Cardiac muscle cell (in vitro differentiated cells and primary cell): ENCODE measurements at places on chromosomes 5 and 9.

DNA sequence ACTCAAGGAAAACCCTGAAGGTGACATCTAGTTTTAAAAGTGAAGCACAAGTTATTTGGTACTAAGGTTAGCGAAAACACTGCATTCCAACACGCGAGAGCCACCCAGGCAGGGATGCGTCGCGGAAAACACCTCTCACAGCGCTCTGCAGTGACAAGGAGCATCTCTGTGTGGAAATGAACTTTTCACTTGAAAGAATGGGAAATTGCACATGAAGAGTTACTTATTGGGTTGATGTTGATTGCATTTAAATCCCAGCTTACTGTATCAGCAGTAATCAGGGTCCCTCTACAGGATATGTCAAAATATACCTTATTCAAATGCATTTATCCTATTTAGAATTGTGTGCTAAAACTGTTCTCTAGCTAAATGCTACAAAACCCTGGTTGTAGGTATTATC is 144.4 kb downstream of the BNC2 start:
- peak; percentile 71 for DNase-seq

GRCh38 chr5:153744751-153745150 is 254.3 kb downstream of the GRIA1 start:
- no peak for DNase-seq

DNA sequence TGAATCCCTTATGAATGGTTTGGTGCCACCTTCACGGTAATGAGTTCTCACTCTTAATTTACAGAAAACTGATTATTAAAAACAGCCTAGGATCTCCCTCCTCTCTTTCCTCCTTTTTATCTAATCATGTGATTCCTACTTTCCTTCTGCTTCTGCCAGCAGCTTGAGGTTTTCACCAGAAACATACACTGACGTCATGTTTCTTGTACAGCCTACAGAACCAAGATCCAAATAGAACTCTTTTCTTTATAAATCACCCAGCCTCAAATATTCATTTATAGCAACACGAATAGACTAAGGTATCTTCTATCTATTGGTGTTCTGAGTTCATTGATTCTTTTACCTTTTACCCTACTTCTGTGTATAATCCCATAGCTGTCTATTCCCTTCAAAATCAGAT is 388.9 kb upstream of the CDH10 start:
- DNase-seq, result no peak

DNA sequence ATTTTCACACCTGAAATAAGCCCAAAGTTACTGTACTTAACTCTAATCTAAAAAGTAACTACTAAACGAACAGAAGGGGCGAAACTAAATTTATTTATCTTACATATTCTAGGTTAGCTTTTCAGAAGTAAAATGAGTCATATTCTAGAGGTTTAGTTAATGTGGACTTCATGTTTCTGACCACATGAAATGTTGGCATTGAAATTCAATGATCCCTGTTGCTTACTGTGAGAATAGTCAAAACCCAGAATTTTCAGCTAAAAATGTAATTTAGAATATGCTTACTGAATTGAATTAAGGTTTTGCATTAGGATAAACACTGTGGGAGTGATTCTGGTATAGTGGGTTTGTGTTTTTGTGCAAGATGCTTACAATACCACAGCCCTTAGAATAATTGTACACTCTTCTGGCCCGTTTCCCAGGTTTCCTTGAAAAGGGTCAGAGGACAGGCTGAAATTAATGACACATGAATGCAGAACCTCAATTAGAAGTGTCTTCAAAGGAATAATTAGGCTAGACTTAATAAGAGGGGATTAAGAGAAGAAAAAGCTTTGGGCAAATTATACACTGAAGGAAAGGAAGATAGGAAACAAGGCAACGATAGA is 1.4 kb upstream of the SNX18 start:
- no peak for DNase-seq

- DNase-seq, result no peak
These were observed 11.4 kb downstream of the ECSCR start for GRCh38 chr5:139451176-139451575.

- no peak for DNase-seq
These were observed 114.3 kb upstream of the DAP start for GRCh38 chr5:10875201-10875768.

- DNase-seq, result peak; percentile 82
These were observed 632 bp downstream of the UBAP1 start for GRCh38 chr9:34179213-34180136.

- DNase-seq, result no peak
These were observed 42.0 kb downstream of the TMEM174 start for GRCh38 chr5:73214996-73215395.

DNA sequence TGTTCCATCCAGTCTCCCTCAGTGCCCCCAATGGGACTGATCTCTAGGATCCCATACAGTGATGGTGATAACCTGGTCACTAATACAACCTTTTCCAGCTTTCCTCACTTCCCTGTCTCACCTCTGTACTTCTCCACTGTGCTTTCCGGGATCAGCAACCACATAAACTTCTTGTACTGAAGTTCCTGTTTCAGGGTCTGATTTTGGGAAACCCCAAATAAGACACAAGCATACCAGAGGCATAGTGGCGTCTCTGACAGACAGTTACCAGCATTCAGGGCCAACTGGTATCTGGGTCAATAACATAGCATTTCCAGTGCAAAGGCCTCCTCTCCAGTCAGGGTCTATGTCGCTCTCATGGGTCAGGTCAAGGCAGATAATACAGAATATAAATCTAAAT is 64.3 kb downstream of the GLDC start:
- DNase-seq, result no peak

- no peak for DNase-seq
These were observed 123.6 kb downstream of the SEMA6A start for GRCh38 chr5:116451066-116451465.

- DNase-seq, result peak; percentile 39
These were observed 794.4 kb upstream of the ACO1 start for GRCh38 chr9:31590091-31590490.

DNA sequence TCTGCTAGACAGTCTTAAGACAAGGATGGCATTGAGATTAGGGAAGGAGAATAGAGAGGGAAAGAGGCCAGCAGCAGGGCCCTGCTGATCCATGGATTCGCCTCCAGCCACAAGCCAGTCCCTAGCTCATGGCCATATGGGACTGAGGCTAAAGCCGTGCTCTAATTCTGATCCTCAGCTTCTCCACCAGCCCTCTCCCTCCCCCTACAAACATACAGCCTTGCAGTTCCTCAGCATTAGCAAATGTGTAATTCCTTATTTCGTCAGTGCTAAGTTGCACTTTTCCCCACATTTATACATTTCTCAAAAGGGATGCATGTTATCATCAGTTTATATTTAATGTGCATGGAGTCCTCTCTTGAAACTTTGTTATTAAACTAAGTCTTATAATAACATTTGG is 34.8 kb downstream of the ZNF462 start:
- DNase-seq, result no peak

- no peak for DNase-seq
These were observed 577.4 kb downstream of the ISL1 start for GRCh38 chr5:51960617-51961121.

DNA sequence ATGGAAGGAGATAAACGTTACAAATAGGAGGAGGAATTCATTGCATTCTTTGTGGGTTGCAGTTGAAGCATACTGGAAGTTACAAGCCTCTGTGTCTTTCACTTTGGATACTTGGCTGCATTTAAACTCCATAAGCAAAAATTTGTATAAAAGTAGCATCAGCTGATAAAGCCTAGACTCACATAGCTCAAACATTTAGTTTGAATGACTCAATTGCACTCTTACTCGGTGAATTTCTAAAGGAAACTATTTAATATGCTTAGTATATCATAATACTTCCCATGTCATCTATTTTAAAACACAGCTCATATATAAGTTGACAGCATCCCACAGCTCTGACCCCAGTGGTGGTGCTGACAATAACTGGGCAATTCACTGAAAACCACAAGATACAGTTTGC is 596.6 kb upstream of the ZNF608 start:
- DNase-seq, result peak; percentile 68

- no peak for DNase-seq
These were observed 140.9 kb downstream of the RPS23 start for GRCh38 chr5:82137205-82137604.

DNA sequence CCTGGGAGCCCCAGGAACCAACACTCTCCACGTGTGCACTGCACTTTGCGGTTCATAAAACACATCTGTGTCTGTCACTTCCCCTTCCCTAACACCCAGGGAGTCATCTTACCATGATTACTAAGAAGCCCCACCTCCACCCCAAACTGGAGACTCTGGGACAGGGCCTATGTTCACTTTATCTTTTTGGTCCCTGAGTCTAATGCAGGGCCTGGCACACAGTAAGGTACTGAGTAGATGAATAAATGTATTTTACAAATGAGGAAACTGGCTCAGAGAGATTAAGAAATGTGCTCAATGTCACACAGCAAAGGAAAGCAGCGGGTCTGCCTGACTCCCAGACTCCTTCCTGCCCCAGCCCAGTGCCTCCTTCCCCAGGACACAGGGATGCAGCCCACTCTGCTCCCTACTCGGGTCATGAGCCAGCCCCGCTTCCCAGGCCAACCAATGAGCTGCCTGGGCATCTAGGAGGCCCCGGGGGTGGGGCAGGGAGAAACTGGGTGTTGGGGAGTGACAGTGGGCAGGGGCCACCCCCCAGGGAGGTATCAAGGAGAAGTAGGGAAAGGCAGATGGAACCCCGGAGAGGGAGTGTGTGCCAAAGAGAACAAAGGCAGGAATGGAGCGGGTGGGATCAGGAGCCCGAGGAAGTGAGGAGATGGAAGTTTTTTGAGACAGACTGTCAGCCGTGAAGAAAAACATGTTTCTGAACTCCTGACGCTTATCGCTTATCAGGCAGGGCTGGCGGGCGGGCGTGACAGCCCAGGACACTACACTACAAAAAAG is 30.5 kb downstream of the SHB start:
- peak; percentile 54 for DNase-seq

- DNase-seq, result no peak
These were observed 6.1 kb downstream of the SAR1B start for GRCh38 chr5:134626369-134627014.

DNA sequence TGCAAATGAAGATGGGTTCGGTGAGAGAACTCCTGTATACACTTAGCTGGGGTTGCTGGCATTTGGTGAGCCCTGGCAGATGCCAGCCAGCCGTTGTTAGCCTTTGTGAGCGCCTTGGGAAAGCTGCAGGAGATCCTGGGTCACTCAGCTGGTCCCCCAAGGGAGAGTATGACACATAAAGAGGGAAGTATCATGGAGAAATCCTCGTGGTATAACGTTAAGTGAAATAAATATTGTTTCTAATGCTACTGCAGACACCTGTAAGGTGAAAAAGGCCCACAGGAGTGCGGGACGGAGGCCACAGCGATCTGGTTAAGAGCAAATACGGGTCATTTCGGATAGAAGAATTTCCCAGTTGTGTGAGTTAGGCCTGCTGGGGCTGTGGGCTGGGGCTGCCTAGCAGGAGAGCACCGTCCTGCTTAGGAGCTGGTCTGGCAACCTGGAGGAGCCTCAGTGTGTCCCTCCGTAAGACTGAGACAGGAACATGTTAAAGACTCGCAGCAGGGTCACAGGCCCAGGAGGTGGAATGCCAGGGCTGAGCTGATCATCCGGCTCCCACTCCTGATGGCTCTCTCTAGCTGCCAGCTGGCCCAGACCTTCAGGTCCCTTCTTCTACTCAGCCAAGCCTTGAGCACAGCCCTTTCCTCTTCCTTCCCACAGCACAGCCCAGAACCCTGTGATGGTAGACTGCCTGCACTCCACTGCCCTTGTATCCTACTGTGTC is 4.9 kb downstream of the NKX2-5 start:
- DNase-seq, result no peak

DNA sequence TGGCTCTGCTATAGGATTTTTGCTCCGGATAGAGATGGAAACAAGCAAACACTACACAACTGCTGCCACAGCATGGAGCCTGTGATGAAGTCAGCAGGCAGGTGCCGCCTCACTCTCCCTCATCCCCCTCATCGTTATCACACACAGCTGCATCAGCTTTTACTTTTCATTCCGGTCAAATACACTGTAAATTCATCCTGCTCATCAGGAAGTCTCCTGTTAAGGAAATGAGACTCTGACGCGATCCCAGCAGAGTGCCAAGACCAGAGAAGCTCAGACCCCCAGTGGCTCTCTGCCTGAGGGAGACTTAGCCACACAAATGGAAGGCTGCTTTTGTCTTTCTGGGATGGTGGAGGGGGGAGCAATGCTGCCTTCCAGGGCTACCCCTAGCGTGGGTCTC is 270.2 kb downstream of the ELAVL2 start:
- no peak for DNase-seq

GRCh38 chr5:27969157-27969556 is 930.8 kb upstream of the CDH9 start:
- no peak for DNase-seq

DNA sequence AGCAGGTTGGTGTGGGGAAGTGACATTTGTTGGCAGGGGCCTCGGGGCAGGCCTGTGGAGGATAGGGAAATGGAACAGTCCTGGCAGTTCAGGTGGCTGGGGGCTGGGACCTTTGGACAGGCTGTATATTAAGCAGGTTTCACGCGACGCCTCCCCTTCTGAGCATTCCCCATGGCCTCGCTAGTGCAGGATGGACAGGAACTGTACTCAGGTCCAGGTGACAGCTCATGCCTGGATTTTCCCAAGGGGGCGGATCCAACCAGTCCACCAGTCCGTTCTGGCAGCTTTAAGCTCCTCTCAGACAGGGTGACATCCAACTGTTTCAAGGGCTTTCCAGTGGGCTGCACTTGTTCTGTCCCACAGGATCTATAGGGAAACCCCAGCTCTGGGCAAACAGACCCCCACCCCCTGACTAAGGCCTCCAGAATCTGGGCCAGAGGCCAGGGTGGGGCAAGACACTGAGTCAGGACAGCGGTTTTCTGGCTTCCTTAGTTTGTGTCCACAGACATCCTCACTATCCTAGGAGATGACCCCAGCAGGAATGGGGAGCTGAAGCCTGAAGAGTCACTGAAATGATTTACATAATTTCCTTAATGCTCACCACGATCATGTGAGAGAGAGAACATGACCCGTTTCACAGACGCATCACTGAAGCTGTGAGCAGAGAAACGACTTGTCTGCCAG is 20.9 kb downstream of the CSF2 start:
- no peak for DNase-seq

GRCh38 chr9:123033864-123034601 is 566 bp downstream of the GPR21 start:
- DNase-seq, result no peak

DNA sequence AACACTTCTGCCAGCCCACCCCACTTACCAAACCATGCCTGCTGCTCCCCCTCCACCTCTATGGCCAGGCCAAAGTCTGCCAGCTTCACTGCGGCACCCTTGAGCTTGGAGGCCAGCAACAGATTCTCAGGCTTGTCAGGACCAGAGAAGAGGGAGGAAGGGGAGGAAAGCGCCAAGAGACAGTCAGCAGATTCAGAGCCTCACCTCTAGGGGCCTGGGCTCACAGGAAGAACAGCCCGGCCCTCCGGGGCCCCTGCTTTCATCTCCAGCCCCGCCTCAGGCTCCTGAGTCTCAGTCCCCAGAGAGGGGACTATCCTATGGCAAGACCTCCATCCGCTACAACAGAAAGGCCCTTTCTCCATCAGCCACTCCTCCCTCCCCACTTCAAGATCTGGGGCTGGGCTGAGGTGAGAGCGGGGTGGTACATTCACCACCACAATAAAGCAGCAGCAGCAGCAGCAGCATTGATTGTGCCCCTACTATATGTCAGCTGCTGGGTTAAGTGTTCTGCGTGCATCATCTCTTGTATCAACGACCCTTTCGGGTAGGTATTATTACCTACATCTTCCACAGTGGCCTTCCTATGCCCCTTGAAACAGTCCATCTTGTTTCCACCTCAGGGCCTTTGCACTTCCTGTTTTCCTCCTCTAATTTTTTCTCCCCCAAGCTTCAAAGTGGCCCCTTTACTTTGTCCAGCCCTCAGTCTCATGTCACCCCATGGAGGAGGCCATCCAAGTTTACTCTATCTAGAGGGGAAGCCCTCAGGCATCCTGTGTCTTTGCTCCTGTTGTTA is 36.0 kb downstream of the CAMK2A start:
- DNase-seq, result no peak

GRCh38 chr5:158135682-158136179 is 276.8 kb upstream of the CLINT1 start:
- no peak for DNase-seq
